ENCODE measurements at places on chromosomes 13 and 19.

DNA sequence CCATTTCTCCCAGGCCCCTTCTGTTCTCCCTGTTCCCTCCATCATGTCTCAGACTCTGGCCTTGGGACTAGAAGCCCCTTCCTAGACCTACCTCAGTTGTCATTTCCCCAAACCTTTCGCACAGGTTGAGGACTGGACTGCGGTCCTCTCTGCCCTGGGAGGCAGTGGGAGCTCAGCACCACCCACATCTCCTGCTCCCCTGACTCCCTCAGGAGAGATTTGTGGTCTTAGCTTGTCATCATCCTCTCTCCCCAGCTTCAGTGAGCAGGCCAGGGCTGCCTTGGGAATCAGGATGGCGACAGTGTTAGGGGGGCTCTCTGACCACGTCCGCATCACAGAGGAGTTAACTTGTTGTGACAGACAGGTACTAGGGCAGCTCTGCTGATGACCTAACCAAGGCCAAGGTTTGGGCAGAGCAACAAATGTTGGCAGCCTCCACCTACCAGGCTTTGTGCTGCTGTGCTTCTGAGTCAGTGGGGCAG lies 25.6 kb upstream of the RNF17 start:
- DNase-seq: no peak

GRCh38 chr13:43445668-43446067 lies 341.1 kb downstream of the ENOX1 start:
- no peak for DNase-seq

GRCh38 chr13:74921326-74921725 lies 560.6 kb downstream of the TBC1D4 start:
- no peak for DNase-seq

- DNase-seq: no peak
Observed at GRCh38 chr19:17830567-17831418, 9.5 kb upstream of the INSL3 start.

- DNase-seq: peak; percentile 78
Observed at GRCh38 chr19:1001538-1002166, 1.4 kb downstream of the GRIN3B start.

- no peak for DNase-seq
Observed at GRCh38 chr19:36169084-36169760, 17.0 kb upstream of the COX7A1 start.

GRCh38 chr19:15195371-15196334 lies 5.1 kb downstream of the NOTCH3 start:
- peak; percentile 39 for DNase-seq

DNA sequence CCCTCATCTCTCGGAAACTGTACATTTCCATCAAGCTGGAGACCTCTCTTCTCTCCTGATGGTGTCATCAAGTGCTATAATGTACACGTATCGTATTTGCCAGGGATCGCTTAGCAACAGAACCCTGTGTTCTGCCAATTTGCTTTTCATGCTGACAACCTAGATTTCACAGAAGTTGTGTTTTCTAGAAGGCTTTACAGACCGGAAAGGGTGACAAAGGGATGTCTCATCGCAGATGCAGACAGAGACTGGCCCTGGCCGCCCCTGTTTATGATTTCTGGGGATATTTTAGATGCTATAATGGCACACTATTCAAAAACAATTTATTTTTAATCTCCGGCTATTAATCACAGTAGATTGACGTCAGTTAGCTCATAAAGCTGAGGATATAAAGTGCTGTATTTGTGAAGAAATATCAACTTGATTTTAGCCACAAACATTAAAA lies 291.4 kb downstream of the IRS2 start:
- no peak for DNase-seq

- DNase-seq: no peak
Observed at GRCh38 chr13:19960653-19960976, 2.1 kb downstream of the ZMYM2 start.

GRCh38 chr13:39810091-39810877 lies 154.8 kb downstream of the COG6 start:
- no peak for DNase-seq

DNA sequence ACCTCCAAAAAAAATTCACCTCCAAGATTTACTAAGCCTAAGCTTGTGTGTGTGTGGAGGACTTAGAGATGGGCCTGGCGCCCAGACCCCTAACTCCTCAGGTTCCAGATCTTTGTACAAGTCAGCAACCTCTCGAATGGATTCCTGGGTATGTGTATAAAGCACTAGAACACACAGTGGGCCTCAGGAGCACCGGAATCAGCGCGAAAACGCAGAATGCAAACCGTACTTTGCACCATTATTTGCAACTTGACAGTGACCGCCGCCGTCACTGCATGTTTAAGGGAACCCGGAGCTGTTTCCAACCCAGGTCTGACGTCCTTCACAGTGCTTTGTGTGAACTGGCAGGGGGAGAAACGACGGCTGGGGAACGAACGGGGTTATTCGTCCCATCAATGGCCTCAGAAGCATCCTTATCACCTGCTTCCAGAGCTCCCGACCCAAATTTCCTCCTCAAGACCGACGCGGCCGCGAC lies 688 bp downstream of the ZNF606 start:
- DNase-seq: no peak

DNA sequence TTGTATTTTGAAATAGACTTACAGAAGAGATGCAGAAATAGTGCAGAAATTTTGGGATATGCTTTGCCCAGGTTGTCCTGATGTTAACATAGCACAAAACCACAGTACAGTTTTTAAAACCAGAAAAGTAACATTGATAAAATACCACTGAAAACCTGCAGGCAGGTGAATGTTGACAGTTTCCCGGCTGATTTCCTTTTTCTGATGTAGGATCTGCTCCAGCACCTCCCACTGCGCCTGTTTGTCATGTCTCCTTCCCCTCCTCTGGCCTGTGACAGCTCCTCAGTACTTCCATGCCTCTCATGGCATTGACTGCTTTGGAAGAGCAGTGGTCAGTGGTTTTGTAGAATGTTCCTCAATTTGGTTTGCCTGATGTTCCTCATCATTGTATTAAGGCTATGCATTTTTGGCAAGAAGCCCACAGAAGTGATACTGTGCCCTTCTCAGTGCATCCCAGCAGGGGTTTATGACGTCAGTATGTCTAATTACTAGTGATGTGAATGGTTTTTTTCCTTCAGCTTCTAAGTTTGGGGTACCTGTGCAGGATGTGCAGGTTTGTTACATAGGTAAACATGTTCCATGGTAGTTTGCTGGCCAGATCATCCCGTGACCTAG lies 31.0 kb downstream of the TDRD12 start:
- no peak for DNase-seq

GRCh38 chr19:19417628-19418245 lies 12.3 kb downstream of the GATAD2A start:
- DNase-seq: no peak

DNA sequence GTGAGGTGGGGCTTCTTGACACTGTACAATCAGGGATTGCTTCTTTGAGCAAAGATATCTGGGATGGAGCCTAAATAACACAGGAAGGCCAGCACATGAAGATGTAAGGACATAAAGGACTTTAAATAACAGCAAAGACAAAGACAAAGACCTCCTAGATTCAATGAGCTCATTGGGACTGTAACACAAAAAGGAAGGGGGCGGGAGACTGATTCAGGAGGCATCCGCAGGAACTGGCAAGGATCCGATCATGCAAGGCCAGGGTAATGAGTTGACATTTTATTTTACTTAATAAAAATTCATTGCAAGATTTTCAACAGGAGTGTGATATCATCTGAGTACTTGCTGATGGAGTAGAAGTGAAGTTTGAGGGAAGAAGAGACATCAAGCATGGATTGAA lies 121.5 kb downstream of the LHFPL6 start:
- DNase-seq: no peak

- no peak for DNase-seq
Observed at GRCh38 chr13:76874479-76874878, 11.7 kb downstream of the KCTD12 start.

DNA sequence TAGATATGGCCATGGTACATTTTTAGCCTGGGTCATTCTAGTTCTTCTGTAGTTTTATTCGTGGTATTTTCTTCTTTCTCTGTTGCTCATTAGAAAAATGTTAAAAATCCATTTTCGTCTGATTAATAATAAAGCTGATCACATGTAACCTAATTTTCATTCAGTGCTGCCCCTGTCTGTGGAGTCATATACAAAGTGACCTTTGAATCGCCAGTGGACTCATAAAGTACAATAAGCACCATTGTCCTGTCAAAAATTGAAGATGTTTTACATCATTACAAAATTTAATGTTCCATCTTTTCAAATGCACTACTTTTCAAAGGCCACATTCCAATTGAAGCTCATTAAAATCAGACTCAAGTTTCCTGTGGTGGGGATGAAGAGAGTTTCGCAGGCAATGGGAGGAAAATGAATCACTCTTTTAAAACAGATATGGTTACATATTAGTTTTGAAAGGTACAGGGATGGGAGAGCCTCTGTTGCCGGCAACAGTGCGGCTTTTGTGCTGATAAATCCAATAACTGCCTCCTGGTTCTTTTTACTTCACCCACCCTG lies 205.4 kb downstream of the ZNF536 start:
- DNase-seq: no peak

DNA sequence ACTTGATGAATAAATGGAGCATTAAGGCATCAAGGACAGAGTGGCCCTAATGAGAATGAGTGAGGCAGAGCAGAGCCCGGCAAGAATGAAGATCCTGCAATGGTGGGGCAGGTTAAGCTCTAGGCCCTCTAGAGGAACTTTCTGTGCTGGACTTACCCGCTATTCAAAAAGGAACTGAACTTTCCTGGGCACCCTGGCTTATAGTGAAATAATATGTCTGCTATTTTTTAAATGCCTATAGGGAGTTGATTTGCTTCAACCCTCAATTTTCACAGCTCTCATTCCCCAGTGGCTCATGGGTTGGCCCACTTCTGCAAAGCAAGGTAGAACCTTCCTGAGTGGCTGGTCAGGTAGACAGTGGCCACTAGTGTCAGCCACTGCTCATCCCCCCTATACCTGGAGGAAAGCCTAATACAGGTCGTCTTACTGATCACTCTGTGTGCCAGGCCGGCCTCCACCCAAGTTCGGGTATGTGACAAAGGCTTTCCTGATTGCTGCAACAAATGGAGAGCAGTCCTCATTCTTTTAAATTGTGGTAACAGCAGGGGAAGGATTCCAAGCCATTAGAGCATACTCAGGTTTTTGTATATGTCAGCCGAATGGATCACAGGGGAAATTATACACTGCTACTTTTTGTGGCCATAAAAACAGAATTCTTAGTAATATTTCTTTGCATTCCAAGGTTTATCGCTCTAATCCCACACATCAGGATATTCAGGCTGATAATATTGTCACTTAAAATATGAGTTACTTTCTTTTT lies 103.0 kb downstream of the KL start:
- DNase-seq: no peak

DNA sequence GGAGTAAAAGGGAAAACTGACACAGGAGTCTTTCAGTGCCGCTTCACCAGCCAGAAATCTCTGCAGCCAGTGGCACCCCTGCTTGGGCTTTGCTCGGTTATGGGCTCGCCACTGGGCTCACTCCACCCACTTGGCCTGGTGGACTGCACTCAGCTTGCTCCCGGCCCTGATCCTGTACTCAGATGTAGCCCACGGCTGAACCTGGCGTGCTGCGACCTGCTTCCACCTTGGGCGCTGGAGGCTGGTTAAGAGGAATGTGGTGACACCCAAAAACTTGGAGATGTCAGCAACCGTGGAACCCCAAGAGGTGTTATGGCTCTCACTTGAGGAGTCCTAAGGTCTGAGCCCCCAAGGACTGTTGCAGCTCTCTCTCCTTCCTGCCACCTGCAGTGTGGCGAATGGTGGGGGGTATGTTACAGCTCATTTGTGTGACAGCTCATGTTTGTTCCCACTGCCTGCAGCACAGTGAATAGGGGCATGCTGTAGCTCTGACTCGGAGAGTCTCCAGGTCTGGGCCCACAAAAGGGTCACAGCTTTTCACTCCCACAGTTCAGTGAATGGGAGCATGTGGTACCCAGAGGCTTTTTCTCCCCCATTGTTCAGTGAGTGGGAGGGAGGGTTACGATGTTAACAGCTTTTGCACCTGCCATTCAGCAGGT lies 1124.5 kb upstream of the ATXN8OS start:
- DNase-seq: no peak

DNA sequence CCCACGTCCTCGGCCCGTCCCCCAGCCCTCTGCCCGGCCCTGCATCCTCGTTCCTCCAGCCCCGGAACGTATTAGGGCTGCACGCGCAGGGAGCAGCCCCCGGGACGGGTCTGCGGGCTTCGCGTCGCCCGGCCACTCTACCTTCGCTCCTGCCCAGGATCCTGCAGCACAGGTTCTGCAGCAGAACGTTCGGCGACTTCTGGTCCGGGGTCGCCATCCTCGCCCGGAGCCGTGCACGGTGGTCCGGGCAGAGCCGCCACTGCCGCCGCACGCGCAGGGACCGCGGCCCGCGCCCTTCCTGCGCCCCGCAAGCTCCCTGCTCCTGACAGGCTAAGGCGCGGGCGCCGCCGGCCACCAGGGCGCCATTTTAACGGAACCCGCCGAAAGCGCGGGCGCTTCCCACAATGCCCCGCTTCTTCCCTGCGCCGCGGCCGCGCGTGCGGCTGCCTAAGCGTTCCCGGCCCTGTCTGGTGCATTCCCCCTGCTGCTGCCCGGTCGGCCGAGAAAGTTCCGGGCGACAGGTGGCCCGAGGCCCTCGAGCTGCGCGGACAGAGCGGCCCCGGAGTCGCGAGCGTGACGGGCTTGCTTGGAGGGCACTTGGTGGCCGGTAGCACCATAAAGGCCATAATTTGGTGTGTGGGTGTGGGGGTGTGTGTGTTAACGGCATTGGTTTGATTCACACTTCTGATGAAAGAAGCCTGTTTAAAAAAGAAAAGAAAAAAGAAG lies at the start of gene TUBGCP3:
TUBGCP3 (minus strand) TSS at position 390 of the 726 bp plus-strand sequence; CDS start at position 217, 173 bp downstream.
- DNase-seq: peak; percentile 76

DNA sequence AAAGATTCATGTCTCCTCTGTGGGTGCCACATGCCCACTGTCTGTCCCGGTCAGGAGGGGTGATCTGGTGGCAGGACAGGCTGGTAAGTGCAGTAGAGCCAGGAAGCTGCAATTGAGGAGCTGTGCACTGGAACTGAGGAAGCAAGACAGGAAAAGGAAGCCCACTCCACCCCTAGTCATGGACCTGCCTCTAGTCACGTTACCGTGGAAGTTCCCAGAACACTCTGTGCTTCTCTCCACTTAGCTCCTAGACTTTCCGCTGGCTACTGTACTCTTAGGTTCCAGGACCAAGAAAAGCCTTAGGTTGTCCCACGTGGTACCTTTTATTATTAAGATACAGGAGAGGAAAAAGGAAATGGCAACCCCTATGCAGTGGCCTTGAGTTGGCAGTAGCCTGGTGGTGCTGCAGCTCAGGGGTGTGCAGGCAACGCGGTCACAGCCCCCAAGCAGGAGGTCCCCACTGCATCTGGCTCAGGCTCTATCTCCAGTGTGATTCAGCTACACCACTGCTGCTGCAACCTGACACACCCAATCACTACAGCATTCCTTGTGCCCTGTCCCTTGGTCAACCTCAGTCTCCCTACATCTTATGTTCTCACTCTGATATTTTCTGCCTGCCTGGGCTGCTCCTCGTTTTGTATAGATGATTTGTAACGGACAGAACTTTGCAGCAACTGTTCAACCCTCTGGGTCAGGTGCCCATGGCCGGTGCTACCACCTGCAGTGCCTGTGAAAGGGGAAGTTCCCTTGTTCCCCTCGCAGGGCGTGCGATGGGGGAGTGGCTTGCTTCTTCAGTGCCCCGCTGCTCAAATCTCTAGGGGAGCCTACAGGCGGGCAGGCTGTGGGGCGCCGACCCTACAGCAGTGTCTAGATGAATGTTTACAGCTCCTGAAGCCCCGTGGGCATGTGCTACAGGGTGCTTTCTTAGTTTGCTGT lies 24.4 kb upstream of the GPR12 start:
- peak; percentile 19 for DNase-seq

- DNase-seq: no peak
Observed at GRCh38 chr13:103437651-103438050, 371.4 kb upstream of the SLC10A2 start.
